ENCODE measurements at places on chromosomes 16 and 17.
A peak's percentile ranks its signal among the peaks of the same experiment; 100 is the strongest.

DNA sequence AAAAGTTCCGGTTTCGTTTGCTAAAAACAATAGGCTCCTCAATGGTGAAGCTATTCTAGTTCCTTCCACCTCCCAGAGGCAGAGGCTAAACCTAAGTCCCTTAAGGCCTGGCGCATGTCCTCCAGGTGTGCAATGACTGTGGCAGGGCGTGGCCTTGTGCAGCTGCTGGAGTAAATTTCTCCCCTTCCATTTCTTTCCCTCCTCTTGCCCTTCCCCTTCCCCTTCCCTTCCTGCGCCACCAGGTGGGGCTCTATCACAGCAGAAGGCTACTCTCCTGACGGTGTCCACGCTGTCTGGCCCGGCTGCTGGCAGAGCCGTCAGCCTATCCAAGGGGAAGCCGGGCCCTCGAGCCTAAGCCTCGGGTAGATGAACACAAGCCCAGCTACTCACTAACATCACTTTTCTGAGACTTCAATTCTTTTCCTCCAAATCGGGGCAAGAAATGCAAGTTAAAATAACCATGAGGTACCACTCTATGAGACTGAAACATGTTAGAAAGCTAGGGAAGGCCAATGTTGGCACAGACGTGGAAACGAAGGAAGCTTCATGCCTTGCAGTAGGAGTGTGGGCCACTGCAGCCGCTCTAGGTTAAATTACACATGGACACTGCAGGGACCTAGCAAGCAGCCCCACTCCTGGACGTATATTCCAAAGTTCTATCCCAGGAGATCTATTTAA lies 34.4 kb downstream of the C16orf78 start:
- DNase-seq: peak; percentile 48

- DNase-seq: no peak
Observed at GRCh38 chr17:82231562-82232321, 2.9 kb downstream of the SLC16A3 start.

GRCh38 chr16:85126394-85126704 lies 14.1 kb upstream of the CIBAR2 start:
- no peak for DNase-seq

GRCh38 chr16:86550281-86550680 lies 4.8 kb downstream of the MTHFSD start:
- DNase-seq: no peak

DNA sequence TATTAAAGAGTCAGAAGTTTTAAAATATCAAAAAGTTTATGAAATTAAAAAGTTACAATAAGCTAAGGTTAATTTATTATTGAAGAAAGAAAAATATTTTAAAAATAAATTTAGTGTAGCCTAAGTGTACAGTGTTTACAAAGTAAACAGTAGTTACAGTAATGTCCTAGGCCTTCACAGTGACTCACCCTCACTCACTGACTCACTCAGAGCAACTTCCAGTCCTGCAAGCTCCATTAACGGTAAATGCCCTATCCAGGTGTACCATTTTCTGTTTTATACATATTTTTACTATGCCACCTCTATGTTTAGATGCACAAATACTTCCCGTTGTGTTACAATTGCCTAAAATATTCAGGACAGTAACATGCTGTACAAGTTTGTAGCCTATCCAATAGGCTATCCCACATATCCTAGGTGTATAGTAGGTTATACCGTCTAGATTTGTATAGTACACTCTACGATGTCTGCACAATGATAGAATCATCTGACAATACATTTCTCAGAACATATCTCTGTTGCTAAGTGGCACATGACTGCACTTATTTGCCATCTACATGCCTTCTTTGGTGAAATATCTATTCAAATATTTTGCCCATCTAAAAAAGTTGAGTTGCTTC lies 67.2 kb upstream of the WSB1 start:
- DNase-seq: no peak

GRCh38 chr17:73492821-73493814 lies 151.1 kb downstream of the SDK2 start:
- DNase-seq: no peak

DNA sequence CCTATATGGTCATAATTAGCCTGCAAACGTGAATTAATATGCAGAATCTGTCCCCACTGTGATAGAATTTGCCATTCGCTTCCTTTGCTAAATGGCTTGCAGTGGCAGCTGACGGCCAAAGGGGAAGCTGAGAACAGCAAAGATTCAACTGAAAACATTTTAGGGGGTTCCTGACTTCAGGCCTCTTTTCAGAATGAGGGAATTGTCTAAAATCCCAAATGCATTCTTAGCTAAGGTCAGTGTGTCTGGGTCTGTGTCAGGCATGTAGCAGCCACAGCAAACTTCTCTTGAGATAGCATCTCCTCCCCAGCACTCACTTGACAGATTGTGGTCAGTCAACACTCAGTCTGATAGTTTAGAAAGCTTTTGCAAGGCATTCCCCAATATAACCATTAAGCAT lies 701.1 kb downstream of the WWOX start:
- no peak for DNase-seq

DNA sequence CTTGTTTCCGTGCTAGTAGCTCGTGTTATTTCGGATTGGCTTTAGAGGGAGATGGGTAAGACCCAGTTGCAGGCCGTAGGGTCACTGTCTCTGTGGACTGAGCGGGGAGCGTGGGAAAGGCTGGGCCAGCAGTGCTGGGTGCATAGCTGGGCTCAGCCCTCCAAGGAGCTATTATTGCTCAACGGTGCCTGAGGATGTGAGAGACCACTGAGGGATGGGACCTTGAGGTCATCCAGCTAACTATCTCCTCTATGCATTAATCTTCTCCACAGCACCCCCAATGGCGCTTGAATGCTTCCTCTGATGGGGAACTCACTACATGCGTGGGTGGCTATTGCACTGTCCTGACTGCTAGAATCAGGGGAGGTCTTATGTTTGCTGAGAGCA lies 126.1 kb upstream of the FOXF1 start:
- DNase-seq: no peak

DNA sequence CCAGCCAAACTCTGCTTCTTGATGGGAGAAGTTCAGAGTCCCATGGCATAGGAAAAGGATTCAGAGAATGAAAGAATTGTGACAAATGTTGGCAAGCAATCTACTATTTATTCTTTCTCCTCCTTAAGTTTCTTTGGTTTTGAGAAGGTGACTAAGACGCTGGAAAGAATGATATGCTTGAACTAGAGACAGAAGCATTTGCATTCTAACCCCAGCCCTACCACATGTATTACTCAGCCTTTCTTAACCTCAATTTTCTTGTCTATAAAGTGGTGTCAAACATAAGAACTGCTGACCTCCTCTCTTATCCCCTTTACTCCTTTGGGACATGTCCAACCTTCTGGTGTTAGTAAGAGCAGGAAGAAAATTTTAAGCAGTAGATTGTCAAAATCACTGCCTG lies 124.7 kb downstream of the HS3ST2 start:
- DNase-seq: no peak

DNA sequence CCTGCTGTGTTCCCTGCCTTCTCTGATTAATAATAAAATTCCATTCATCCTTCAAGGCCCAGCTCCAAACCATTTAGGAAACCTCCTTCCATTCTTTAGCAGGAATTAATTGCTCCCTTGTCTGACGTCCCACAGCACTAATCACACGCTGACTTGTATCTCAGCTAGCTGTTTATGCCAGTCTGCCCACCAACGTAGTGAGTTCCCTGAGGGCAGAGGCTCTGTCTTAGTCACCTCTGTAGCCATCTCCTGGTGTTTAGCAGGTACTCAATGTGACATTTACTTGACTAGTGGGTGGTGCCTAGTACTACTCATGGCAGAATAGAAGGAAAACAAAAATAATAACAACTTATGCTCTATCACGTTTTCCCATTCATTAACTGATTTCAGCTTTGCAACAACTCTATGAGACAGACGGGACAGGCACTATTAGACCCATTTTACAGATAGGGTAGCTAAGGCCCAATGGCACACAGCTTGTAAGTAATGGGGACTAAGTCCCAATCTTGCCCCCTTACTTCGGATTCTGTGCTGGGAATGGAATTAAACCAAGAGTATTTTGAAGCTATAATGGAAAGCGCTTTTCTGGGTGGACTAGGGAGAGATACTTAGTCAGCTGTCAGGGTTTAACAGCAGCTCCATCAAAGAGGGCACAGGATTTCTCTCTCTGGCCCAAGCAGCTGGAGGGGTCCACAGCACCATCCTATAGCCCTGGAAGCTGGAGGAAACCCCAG lies 931 bp upstream of the WIPF2 start:
- no peak for DNase-seq

- no peak for DNase-seq
Observed at GRCh38 chr17:81090361-81091136, 55.6 kb downstream of the BAIAP2 start.

DNA sequence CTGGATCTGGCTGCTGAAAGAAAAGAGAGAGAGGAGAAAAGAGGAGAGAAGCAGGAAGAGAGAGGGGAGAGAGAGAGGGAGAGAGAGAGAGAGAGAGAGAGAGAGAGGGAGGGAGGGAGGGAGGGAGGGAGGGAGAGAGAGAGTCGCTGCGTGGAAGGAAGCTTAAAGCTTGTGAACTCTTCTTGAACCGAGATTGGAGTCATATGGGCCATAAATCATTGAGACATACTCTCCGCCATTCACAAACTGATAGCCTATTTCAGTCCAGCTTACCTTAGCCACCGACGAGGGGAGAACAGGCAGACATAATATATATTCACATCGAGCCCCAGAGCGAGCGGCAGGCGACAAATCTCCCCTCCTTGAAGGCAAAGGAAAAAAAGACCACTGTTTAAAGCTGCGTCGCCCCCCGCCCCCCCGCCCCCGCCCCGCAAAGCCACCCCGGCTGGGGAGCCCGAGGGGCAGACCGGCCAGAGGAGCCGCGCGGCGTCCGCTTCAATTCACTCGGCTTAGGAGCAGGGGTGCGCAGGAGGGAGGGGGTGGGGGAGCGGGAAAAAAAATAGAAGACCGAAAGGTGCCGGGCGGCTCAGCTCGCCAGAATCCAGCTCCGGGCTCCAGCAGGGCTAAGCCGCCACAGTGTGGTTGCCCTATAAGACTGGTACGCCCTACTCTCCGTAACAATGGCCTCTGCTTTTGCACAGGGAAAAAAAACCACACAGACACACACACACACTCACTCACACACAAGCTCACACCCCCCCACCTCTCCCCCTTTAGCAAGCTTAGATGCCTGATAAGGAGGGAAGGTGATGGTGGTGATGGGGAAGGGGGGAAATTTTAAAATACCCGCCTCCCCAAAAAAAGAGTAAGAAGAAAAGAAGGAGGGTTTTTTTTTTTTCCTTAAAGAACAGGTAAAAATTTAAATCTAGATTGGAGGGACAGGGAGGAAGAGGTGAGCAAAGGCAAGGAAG lies 10.6 kb upstream of the HOXB2 start:
- DNase-seq: no peak
